ENCODE measurements at places on chromosomes 1 and 21.
A peak's percentile ranks its signal among the peaks of the same experiment; 100 is the strongest.

- DNase-seq = peak; percentile 27
Observed at GRCh38 chr1:67743072-67743725, 58.2 kb downstream of the GADD45A start.

GRCh38 chr1:10659646-10660540, 136.6 kb downstream of the CASZ1 start:
- no peak for DNase-seq

- DNase-seq = peak; percentile 27
Observed at GRCh38 chr1:111948209-111949171, 41.0 kb downstream of the KCND3 start.

DNA sequence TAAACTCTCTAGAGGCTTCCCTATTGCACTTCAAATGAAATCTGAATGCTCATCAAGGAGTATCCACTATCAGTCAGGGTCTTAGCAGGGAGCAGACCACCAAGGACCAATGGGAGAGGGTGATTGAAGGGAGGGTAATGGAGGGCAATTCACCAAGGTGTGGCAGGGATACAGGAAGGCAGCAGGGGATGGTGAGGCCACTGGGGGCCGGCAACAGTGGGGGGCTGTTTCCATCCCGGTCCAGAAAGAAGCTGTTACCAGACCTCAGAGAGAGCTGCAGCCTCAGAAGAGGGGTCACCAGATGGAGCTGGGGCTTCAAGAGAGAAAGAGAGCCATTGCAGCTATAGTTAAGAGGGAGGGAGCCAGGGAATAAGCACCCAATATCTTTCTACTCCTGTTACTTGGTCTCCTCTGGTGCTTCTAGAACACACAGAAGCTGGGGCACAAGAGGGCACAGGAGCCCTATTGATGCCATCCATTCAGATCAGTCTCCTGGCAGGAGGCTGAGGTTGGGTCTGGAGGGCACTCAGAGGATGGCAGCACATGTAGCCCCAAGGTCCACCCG, 417.6 kb downstream of the PTPRU start:
- DNase-seq = no peak

- DNase-seq = peak; percentile 26
Observed at GRCh38 chr1:175146529-175147213, 45.9 kb downstream of the KIAA0040 start.

DNA sequence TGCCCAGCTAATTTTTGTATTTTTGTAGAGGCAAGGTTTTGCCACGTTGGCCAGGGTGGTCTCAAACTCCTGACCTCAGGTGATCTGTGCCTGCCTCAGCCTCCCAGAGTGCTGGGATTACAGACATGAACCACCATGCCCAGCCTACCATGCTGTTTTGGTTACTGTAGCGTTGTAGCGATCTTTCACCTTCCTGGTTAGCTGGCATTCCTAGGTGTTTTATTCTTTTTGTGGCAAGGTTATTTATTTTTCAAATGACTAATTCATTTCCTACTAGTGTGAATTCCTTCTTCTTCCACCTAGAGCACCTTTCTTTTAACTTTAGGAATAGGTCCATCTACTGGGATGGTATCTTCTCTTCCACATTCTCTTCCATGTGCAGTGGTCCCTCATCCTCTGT, 29.3 kb downstream of the TMEM200B start:
- DNase-seq = no peak

DNA sequence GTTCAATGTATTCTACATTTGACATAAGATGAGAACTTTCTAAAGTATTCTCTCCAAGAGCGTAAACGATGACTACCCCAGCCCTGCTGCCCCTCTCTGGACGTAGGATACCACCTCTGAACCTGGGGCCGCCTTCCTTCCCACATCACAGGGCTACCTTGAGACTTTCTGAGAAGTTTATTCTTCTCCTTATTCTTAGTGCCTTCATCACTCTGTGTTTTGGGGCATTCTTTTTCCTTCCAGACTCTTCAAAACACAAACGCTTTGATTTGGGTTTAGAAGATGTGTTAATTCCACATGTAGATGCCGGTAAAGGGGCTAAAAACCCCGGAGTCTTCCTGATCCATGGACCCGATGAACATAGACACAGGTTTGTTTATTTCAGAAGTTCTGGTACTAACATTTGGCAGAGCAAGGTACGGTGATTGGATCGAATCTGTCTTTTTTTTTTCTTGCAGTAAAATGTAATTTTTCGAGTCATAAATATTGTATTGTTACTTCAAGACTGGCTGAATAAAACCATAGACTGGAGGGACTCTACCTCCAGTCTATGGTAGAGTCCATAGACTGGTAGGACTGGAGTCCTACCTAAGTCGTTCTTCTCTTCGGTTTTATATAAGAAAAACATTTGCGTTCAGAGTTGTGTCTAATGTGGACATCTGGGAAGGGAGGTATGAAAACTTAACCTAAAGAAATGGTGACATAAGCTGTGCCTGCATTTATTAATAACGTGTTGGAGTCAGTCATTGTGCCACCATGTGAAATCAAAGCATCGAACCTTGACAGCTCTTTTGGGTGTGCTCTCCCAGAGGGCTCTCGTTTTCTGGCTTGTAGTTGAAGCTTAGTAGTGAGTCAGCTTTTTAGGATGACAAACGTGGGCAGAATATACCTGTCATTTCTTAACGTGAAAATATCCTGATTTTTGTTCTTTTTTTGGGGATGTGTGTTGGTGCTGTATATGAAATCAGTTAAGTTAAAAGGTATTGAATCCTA, 1.2 kb downstream of the MAN1A2 start:
- no peak for DNase-seq

DNA sequence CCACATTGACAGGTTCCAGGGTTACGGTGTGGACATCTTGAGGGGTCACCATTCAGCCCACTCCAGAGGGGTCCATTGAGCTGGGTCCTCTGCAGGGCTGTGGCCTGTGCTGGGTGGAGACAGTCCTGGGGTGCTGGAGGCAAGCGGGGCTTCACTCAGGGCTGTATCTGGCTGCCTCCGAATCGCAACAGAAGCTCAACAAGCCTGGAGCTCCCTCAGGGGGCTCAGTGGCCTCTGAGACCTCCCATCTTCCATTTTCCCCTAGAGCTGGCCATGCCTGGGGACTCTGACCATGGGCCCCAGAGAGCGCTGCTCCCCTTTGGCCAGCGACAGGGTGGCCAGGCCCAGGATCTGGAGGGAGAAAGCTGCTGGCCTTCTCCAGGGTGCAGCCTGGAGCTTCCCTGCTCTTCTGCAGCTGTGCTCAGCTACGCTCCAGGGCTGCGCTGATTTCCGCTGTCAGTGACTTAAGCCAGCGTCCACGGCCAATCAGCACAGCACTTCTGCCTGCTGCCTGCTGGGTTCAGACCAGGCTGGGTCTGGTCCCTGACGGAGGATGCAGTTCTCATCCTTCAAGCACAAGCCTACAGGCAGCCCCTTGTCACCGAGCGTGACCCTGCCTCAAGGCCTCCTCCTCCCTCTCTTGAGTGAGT, 45.0 kb upstream of the ADARB1 start:
- peak; percentile 28 for DNase-seq

- DNase-seq = no peak
Observed at GRCh38 chr1:143694085-143694484, 277.7 kb downstream of the FAM72C start.

- no peak for DNase-seq
Observed at GRCh38 chr21:23507501-23507900, 2099.8 kb downstream of the MRPL39 start.

GRCh38 chr1:14350197-14350596, 248.3 kb upstream of the KAZN start:
- DNase-seq = no peak

DNA sequence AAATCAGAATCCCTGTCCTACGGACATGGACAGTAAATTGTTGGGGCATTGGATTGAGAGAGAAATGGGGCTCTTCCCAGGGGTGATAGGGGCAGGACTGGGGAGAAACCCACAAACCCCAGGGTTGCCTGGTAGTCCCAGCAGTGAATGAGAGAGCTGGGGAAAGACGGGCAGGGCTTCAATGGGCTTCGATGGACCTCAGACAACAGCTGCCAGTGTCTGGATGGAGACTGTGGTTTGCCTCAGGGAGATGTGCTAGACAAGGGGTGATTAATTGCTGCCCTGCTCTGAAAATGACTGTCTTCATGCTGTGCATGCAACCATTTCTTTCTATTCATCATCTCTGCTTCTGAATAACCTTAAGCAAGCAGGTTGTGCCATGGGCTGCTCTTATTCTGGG, 7.4 kb downstream of the GPR25 start:
- DNase-seq = no peak

- DNase-seq = peak; percentile 82
Observed at GRCh38 chr1:117919376-117919775, 10.0 kb downstream of the GDAP2 start.

- no peak for DNase-seq
Observed at GRCh38 chr1:27574001-27574781, 29.8 kb downstream of the AHDC1 start.
